ENCODE measurements at places on chromosomes 2 and 18. TPM values are rescaled to one million over a fixed set of nuclear protein-coding genes. Genes with fewer than 3 reads are reported as not detected.
A peak's percentile ranks its signal among the peaks of the same experiment; 100 is the strongest.

DNA sequence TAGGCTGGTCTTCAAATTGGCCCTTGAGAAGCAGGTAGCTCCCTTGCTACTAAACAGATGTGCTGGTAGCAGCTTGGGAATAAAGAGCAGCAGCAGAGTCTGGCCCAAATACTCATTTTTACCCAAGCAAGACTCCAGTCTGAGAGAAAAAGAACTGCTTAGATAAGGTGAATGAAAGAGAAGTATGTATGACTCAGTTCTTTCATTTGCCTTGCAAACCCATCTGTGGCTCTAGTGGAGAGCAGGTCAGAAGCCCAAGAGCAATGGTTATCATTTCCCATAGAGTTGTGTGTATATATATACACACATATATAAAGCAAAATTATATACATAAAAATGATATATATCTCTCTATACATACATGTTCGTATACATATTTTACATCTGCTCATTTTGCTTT is 80.3 kb downstream of the CAMKMT start:
- peak; percentile 16 for DNase-seq

DNA sequence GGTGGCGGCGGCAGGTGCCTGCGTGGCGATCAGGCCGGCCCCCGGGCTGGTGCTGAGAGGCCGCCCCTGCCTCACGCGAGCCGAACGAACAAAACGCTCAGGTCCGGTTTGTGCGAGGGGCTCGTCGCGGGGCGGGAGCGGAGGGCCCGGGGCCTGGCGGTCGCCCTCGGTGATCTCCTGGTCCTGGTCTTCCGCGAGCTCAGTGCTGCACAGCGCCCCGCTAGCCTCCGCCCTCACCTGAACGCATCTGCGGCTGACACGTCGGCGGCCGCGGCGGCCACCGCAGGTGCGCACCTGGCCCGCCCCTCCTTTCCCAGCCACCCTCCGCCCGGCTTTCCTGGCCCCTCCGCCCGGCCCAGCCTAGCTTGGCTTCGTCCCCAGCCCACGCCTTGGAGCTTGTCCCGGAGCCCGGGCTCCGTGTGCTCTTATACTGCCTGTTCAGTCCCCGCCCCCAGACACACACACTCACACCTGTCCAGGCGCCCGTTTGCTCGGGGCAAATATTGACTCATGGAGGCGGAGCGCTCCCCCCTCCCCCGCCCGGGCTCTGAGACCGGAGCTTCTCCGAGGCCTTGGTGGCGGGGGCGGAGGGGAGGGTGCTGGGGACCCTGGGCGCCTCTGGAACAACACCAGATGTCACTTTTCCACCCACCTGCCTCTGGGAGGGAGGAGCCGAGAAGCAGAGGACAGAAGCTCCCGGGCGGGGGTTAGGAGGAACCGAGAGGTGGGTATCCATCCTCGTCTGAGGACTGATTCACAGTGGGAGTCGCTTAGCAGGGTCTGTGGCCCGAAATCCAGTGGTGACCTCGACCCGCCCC is 8.6 kb upstream of the CRYBA2 start:
- no peak for DNase-seq

- peak; percentile 22 for DNase-seq
These were observed 27.0 kb upstream of the TWIST2 start for GRCh38 chr2:238820916-238821315.

GRCh38 chr2:239255218-239255617 is 145.6 kb downstream of the HDAC4 start:
- no peak for DNase-seq

DNA sequence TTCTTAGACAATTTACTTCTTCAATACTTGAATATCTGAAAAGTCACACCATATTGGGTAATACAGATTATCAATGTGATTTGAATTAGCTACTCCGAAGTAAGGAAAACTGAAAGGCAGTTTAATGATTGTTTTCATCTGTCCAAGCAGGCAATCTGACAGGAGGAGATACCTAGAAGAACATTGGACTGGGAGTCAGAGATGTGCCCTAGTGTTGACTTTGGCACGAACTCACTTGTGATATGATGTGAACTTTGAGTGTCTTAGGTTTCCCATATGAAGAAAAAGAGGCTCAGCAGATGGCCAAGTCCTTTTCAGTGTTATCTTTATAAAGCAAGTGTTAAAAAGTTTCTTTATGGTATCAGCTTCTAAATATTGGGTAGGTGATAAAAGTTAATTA is 287.1 kb downstream of the MTX2 start:
- DNase-seq, result no peak

GRCh38 chr2:166458674-166459073 is 35.4 kb downstream of the SCN7A start:
- no peak for DNase-seq

DNA sequence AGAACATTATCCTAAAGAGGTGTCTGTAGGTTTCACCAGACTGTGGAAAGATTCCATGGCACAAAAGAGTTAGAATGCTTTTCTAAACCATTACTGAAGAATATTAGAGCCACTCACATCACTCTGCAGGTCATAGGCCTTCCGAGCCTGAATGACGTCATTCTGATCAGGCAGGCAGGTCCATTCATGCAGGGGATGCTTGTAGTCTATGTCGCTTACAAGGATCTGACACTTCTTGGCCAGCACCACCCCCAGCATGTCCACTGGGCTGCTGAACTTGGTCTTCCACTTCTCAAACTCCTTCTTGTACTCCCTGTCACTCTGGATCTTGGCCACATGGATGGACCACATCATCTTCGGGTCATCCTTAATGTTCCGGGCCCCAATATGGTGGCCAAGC is 120.1 kb downstream of the NEB start:
- no peak for DNase-seq

DNA sequence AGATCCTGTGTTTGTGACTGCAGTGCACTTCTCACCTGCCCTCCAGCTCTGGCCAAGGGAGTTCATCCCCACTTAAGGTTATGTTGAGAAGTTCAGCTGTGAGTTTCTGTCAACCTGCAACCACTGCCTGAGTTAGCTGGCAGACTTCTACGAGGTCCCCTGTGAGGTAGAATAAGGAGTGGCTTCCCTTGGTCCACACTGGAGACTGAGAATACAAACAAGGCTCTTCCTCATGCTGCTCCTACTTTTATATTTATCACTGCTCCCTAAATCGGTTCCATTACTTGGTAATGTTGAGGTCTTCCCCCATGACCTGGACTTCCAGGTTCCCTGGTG is 353.2 kb upstream of the CWC22 start:
- no peak for DNase-seq

GRCh38 chr2:88003074-88003755 is 13.1 kb downstream of the RNU2-63P start:
- no peak for DNase-seq

- no peak for DNase-seq
These were observed 10.7 kb downstream of the ZEB2 start for GRCh38 chr2:144509001-144509878.

GRCh38 chr2:159985656-159986055 is 76.8 kb downstream of the PLA2R1 start:
- no peak for DNase-seq

DNA sequence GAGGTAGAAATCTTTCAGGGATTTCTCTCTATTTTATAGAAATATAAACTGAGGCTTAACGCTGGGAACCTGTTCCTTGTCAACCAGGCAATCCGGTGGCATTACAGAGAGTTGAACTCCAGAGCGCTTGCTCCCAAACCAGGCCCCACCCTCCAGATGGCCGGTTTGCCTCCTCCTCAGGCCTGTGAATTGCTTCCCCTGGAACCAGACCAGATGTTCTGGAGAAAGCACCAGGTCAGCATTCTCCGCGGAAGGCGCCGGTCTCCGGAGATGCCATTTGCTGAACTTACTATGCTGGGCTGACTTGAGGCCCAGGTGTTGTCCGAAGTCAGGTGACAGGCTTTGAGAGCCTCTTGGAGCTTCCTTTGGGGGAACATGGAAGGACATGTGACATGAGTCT is 17.2 kb downstream of the TNP1 start:
- no peak for DNase-seq

DNA sequence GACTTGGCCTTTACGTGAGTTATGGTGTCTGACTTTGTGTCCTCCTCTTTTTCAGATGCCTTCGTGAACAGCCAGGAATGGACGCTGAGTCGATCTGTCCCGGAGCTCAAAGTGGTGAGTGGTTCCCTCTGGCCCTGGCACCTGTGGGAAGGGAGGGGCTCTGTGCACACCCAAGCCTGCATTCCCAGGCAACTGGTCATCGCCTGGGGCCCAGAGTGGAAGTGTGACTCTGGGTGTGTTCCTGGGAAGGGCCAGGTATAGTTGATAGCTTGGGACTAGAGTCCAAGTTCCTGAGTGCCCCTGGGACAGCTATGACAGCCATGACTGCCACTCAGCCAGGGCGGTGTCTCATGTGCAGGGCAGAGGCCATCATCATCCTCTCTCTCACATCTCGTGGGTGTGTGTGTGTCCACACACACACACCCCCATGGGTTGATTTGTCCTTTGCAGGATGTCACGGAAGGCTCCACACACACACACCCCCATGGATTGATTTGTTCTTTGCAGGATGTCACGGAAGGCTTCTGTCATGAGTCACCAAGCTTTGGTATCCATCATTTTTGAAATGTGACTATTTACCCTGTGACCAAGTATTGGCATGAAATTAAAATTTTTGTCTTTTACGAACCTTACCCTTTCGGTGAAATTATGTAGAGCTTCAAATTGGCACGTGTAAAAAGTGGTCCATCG is 215.4 kb downstream of the AGAP1 start:
- DNase-seq, result peak; percentile 29

- DNase-seq, result no peak
These were observed 129.4 kb upstream of the UXS1 start for GRCh38 chr2:106323337-106324013.

- DNase-seq, result peak; percentile 81
These were observed at the start of gene SCN7A for GRCh38 chr2:166494140-166494624. Gene SCN7A (minus strand): TSS chr2:166494249. CDS start chr2:166477696, 16,553 bp downstream.

- DNase-seq, result no peak
These were observed 15.3 kb downstream of the CNOT11 start for GRCh38 chr2:101267671-101268656.

- peak; percentile 7 for DNase-seq
These were observed 17.9 kb downstream of the KCNIP3 start for GRCh38 chr2:95314964-95315611.

- peak; percentile 38 for DNase-seq
These were observed 34.8 kb upstream of the ITGAV start for GRCh38 chr2:186554850-186555671.

DNA sequence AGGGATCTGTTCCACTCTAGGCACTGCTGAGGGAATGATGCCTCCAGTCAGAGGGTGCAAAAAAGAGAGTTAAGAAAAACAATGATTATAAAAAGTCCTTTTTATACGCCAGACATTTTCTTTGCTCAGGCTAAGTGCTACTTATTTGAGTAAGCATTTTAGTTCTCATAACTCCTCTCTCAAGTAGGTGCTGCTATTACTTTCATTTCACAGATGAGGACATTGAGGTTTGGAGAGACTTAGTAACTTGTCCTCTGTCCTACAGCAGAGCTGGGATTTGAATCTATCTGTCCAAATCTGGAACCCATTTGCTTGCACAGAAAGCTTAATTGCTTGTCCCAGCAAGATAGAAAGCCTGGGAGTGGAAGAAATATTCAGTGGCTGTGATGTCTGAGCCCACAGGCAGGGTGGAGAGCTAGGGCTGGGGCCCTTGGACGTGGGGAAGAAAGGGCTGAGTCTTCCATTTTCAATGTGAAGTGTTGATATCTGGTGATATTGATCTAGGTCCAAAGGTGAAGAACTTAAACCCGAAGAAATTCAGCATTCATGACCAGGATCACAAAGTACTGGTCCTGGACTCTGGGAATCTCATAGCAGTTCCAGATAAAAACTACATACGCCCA is 5.8 kb downstream of the IL37 start:
- no peak for DNase-seq

GRCh38 chr2:207097278-207097677 is 68.5 kb downstream of the KLF7 start:
- no peak for DNase-seq

DNA sequence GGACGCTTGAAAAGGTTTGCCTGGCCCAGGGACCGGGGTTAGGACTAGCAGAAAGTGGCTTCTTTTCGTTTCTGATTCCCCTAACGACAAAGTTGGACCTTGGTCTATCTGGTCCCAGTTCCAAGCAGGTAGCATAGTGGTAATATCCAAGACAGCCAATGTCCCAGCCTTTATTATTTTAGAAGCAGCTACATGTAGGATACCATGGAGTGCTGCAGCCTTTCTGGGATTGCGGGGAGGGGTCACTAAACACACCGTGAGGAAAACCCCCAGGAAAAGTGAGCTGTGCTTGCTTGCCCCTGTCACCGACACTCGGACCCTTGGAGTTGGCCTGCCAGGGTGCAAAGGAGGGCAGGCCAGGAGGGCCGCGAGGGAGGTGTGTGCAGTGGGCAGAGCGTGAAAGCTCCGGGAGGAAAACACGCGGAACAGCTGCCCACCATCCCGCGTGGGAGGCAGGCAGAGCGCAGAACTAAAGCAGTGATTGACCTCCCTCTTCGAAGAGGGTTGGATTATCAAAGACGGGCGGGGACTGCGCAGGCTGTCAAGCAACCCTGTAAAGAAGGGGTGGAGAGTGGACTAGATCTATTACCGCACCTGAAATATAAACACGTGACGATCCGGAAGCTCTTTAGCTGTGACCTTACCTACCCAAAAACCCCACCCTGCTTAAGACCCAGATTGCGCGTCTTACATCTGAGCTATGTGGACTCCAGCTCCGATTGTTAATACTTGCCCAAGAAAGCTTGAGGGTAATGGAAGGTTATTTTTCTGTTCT is 624 bp upstream of the MAP4K3 start:
- DNase-seq, result peak; percentile 31

DNA sequence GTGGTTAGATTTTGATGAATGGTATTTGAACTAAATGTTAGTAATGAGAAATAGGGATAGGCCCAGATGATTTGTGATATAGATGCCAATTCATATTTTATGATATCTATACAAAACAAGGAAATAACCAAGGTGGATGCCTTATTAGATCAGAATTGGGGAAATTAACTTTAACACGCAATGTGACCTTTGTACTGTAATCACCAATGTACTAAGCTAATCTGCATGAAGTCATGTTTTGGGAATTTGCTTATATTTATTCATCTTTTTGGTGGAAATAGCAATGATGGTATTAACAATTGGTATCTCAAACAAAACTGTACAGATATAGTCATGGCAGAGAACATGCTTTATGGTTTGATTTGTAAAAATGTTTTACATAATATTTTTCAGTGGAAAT is 504.7 kb downstream of the PLCL1 start:
- no peak for DNase-seq

PCARE gene
- not detected for total RNA-seq

SOCS6 gene
- 53.9 TPM for total RNA-seq

ANKRD30BL gene
- total RNA-seq, result not detected

EDAR gene
- total RNA-seq, result not detected

CCDC93 gene
- 18.9 TPM for total RNA-seq

TUBA4B gene
- not detected for total RNA-seq

MPP4 gene
- total RNA-seq, result 11.1 TPM

CCBE1 gene
- total RNA-seq, result 93.9 TPM

OTX1 gene
- total RNA-seq, result not detected

VSNL1 gene
- total RNA-seq, result 0.28 TPM

ALLC gene
- not detected for total RNA-seq

SLC5A7 gene
- total RNA-seq, result not detected

TBR1 gene
- total RNA-seq, result not detected

IGFBP5 gene
- 392 TPM for total RNA-seq

ABCB11 gene
- total RNA-seq, result not detected

C2orf72 gene
- not detected for total RNA-seq

KIAA2012 gene
- total RNA-seq, result under 0.01 TPM

Measured in IMR-90 (cell line).